ENCODE measurements at places on chromosomes 6 and 20.

DNA sequence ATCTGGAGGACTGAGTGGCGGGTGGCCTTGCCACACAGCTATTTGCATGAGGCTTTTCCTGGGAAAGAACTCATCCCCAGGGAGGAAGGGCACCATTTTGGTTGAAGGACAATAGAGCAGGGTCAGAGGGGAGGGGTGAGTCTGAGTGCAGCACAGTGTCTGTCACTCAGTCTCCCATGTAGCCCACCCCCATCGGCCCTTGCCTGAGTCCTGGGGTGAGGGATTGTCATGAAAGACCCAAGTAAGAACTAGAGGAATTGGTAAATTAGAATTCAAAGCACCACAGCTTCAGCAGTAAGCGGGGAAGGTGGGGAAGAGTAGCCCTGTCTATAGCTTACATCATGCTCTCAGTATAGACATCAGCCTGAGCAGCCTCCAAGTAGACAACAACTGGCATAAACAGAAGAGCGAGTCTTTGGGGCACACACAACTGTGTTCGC lies 90.4 kb upstream of the TMEM30A start:
- DNase-seq, result no peak

GRCh38 chr6:68730291-68731054 lies 95.4 kb downstream of the ADGRB3 start:
- DNase-seq, result no peak

GRCh38 chr6:89987140-89987539 lies 92.9 kb downstream of the GJA10 start:
- no peak for DNase-seq

- no peak for DNase-seq
Measured at GRCh38 chr6:28537509-28538140, 11.9 kb downstream of the GPX5 start.

- DNase-seq, result no peak
Measured at GRCh38 chr6:160070831-160071230, 50.8 kb upstream of the SLC22A1 start.

GRCh38 chr6:25519856-25520255 lies 132.2 kb upstream of the SCGN start:
- DNase-seq, result no peak

- no peak for DNase-seq
Measured at GRCh38 chr6:135520781-135521180, 23.2 kb upstream of the AHI1 start.

- DNase-seq, result no peak
Measured at GRCh38 chr6:65110031-65110430, 597.0 kb downstream of the EYS start.
